NCI-H1417 (cell line): ENCODE measurements at places on chromosomes 4 and X.

- DNase-seq: no peak
Measured at GRCh38 chrX:148298737-148299136, 201.7 kb upstream of the AFF2 start.

- no peak for DNase-seq
Measured at GRCh38 chrX:45840411-45840950, 639.8 kb upstream of the DIPK2B start.

GRCh38 chrX:101395789-101396188 lies 5.0 kb downstream of the RPL36A start:
- no peak for DNase-seq

GRCh38 chr4:156971165-156971675 lies 379 bp downstream of the PDGFC start:
- peak; percentile 54 for DNase-seq

DNA sequence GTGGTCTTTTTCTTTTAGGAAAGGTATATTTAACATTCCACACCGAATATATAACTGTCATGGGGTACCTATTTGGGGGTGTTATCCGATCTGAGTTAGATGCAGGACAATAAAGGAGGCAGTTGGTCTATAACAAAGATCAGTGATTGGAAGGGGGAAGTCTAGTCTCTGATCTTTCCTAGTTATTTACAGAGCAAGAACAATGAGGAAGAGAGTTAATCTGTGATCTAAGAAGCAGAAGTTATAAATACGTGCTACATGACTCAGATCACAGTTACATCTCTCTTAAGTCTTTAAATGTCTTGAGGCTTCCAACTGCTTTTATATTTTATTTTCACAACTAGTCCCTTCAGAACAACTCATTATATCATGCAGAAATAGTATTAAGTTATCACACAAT lies 33.2 kb upstream of the ARMCX4 start:
- no peak for DNase-seq

DNA sequence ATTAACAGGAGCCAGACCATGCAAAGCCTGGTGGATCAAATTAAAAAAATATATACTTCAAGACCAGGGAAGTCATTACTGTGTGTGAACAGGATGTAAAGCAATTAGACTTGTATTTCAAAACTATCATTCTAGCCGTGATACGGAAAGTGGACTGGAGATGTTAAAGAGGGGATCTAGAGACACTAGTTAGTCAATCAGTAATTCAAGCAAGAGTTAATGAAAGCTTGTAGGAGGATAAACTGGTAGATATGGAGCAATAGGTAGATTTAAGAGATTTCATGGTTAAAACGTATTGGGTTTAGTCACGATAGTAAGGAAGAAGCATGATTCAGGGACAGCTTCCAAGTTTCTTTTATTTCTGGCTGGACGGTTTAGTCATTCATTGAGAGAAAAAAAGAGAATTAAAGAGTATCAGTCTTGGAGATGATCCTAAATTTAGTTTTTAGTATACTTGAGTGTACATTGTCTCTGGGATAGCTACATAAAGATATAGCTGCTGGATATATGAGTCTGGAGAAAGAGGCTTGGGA lies 3.9 kb downstream of the MAD2L1 start:
- no peak for DNase-seq

GRCh38 chr4:85703096-85703495 lies 228.1 kb downstream of the ARHGAP24 start:
- no peak for DNase-seq

GRCh38 chr4:81564025-81564424 lies 92.3 kb upstream of the RASGEF1B start:
- no peak for DNase-seq
